NCI-H1092 treated with DMSO at 0.1 percent for 48 hours (cell line): ENCODE measurements at places on chromosomes 3 and 15.
A peak's percentile ranks its signal among the peaks of the same experiment; 100 is the strongest.

DNA sequence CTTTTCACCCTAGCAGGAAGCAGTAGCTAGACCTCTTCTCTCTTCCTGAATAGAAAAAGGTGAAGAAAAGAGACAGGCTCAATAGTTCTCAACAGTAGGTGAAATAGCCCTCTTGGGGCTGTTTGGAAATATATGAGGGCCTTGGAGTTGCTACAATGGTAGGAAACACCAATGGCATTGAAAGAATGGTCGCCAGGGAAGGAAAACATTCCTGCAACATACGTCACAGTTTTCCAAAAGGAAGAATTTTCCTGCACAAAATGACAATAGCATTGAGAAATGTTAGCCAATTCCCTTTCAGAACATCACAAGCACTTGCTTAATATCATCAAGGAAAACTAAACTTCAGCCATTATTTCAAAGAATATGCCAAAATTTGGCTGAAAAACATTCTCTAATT is 484.5 kb downstream of the IGSF11 start:
- DNase-seq = no peak

- DNase-seq = no peak
These were observed 393.6 kb downstream of the OTOL1 start for GRCh38 chr3:161890147-161890625.

- peak; percentile 74 for DNase-seq
These were observed 378 bp upstream of the FEM1B start for GRCh38 chr15:68277131-68277602.

DNA sequence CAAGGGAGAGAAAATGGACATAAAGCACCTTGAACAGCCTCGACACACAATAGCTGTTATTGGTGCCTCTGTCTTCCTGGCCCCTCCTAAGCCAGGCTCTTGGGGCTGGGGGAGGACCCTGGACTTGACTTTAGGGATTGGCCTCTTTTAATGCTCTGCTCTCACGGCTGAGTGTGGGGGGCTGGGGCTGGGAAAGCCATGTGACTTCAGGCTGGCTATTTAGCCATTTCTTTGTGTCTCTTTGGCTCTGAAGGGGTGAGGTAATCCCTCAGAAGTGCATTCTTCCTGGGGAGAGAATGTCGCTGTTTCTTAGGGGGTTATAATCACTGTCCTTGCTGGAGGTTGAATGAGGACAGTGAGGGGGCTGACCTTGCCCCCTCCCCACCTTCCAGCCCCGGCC is 26.2 kb downstream of the MAGEF1 start:
- no peak for DNase-seq

- DNase-seq = no peak
These were observed 418 bp downstream of the ALPK3 start for GRCh38 chr15:84817466-84818081.

GRCh38 chr3:24837601-24838000 is 343.0 kb upstream of the THRB start:
- no peak for DNase-seq

DNA sequence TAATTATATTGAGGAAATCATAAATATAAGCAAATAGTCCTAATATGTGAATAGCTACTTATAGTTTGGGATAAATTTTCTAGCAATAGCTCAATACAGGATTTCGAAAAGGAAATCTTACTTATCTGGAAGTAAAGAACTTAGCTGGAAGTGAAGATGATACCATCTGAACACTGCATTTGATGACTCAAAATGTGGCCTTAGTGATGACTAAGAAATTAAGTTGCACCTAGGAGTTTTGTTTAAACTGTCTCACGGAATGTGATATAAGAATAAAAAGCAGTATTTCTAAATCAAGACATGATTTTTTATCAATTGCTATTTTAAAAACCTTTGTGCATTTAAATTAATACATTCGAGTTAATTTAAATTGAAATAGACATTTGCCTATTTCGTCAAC is 91.2 kb downstream of the EOMES start:
- no peak for DNase-seq

DNA sequence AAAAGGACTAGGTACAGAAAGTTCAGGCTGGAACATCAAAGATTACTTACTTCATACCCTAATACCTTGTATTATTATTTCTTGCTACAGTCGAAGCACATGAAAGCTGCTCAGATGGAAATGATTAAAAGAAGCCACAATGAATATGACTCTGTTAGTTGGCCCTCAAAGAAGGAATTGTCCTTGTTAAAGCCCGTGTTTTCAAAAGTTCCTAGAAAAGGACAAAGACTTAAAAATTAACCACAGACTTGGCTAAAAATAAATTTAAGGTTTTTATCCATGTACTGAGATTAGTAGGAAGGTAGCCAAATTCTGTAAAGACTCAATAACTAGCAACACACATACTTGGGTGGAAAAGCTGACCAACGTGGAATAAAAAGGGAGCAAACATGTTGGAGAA is 251.0 kb upstream of the RARB start:
- no peak for DNase-seq

- DNase-seq = no peak
These were observed 1.1 kb upstream of the TRPM1 start for GRCh38 chr15:31102374-31103342.

DNA sequence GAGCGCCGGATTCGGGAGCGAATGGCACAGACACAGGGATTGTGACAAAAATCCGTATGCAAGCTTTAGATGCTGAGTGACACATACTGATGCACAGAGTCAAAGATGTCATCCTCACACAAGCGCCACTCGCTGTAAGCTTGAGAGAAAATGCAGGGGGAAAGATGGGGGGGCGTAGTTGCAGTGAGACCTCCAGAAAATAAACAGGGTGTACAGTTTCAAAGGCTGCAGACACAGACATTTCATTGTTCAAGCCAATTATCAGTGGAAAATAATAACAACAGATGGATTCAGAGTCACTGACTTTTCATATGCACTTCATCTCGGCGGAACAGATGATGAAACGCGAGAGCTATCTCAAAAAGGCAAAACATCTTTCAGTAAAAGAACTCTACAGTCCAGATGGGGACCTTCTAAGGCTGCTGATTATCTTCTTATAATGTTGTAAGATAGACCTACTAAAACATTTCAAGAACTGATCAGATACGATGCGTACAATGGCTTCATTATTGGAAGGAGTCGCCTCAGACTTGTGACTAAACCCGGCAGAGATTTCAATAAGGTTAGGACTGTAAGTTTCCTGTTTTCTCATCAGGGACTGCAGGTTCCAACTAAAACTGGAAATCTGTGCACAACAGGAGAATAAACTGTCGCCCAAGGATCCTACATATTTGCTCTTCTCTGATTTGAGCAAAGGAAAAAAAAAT is 275.4 kb downstream of the FOXP1 start:
- DNase-seq = no peak

- DNase-seq = no peak
These were observed 10.3 kb downstream of the TM2D3 start for GRCh38 chr15:101641894-101642293.

DNA sequence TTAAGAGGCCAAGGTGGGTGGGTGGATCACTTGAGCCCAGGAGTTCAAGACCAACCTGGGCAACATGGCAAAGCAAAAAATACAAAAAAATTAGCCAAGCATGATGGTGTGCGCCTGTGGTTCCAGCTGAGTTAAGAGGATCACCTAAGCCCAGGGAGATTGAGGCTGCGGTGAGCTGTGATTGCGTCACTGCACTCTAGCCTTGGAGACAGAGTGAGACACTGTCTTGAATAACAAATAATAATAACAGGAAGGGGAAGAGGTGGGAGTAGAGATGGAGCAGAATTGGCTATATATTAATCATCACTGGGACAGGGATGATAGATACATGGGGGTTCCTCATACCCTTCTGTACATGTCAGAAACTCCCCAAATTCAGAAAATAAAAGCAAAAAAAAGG is 23.8 kb upstream of the NMB start:
- no peak for DNase-seq

DNA sequence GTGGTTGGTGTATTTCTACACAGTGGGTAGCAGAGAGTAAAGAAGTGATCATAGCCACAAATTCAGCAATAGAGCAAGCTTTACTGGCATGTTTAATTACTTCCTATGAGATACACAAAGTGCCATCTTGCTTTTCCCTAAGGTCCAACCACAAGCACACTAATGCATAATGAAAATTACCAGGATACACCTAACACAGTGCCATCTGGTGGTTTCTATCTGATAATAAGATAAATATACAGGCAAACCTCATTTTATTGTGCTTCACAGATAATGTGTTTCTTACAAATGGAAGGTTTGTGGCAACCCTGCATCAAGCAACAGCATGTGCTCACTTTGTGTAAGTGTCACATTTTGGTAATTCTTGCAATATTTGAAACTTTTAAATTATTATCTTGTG is 223.0 kb downstream of the NSUN3 start:
- no peak for DNase-seq

- no peak for DNase-seq
These were observed 11.4 kb downstream of the CCDC14 start for GRCh38 chr3:123949641-123950040.

GRCh38 chr15:79595306-79595705 is 163.2 kb downstream of the MINAR1 start:
- DNase-seq = no peak

GRCh38 chr3:121948641-121949040 is 54.4 kb downstream of the SLC15A2 start:
- DNase-seq = no peak
